ENCODE measurements at places on chromosomes 3 and 15.

- no peak for DNase-seq
These were observed 157.3 kb upstream of the UBE2E1 start for GRCh38 chr3:23648326-23648995.

- no peak for DNase-seq
These were observed 546.3 kb downstream of the ROBO2 start for GRCh38 chr3:77586216-77586615.

DNA sequence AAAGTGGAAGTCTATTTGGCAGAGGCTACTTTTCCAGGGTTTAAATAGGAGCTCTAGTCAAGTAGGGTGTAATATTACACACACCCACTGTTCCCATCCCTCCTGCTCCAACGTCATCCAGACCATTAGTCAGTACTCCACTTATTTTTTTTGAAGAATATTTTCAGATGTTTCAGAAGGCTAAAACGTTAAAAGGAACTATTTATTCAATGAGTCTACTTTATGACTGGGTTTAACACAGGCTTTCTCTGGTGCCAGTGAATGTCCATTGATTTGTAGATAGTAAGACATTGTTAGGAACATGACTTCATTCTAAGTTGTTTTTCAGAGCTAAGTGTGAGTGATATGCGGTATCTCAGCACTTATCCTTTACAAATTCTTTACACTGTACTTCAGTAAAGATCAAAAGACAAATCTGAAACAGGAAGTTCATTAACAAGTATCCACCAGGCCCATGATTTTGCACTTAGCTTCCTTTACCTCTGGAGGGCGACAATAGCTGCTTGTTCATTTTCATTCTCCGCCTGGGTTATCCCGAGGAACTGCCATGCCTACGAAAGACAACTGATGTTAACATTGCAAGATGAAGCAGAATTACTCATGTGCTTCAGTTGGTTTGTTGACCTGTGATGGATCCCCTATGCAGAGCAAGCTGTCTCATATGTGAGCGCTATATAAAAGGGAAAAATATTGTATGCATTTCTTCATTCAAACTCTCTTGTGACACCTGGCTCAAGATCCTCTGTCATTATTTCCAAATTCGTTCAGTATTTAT lies 158.7 kb downstream of the USP13 start:
- DNase-seq: no peak

DNA sequence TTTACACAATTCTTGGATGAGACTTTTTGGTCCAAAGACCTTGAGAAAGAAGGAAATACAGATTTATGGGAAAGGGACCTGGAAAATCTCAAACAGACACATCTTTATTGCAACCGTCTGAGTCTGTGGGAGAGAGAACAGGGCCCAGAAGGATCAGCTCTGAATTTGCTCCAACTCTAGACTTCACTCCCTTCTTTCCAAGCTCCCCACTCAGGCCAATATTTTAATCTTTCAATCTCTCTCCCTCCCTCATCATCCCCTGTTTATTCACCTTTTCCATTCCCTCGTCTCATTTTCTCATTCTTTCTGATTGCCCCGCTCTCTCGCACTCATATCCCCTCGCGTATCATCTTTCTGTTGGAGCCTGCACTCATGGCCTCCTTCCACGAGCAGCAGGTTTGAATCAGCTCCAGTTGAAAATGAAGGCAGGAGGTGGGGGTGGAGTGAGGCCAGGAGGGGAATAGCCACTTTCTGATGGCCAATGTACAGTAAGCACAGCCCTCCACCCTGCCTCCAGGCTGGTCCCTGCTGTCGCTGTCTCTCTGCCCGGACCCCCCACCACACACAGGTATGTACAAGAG lies 63.6 kb upstream of the BOC start:
- DNase-seq: no peak

DNA sequence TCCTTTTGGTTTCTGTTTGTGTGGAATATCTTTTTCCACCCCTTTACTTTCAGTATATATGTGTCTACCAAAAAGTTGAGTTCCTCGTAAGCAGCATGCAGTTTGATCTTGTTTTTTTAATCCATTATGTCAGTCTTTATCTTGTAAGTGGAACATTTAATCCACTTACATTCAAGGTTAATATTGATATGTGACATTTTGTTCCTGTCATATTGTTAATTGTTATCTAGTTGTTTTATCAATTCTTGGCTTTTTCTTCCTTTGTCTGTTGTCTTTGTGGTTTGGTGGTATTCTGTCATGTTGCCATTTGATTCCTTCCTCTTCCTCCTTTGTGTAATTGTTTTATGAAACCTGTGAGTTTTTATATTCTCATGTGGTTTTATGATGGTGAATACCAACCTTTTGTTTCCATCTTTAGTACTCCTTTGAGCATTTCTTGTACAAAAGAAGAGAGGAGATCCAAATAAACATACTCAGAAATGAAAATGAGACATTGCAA lies 43.4 kb upstream of the XCR1 start:
- no peak for DNase-seq

- no peak for DNase-seq
These were observed 24.3 kb upstream of the SUCLG2 start for GRCh38 chr3:67678665-67679064.

DNA sequence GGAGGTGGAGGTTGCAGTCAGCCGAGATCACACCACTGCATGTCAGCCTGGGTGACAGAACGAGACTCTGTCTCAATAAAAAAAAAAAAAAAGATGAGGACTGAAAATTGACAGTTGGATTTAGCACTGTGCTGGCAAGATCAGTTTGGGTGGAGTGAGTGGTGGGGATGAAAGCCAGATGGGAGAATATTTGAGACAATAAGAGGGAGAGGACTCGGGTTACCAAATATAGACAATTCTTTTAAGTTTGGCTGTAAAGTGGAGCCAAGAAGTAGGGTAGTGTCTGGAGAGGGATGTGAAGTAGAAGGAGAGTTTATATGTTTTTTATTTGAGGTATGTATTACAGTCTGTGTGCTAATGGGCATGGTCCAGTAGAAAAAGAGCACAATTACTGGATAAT lies 20.4 kb downstream of the TMOD3 start:
- no peak for DNase-seq

- no peak for DNase-seq
These were observed 123.0 kb downstream of the MEGF11 start for GRCh38 chr15:66130496-66131034.

DNA sequence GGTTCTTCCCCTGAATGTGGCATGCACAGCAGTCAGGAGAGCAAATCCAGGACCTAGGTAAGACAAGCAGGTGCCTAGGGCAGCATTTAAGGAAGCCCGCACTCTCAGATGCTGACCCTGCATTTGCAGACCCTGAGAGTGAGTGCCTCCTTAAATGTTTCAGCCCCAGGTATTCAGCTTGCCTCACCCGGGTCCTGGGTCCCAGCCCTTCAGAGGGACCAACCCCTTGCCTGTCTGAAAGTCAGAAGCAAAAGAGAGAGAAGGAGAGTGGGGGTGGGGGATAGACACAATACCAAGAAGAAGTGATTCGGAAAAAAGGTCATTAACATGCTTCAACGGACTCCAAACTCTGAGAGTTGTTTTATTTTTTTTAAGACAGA lies 75.0 kb downstream of the MEGF11 start:
- DNase-seq: no peak

DNA sequence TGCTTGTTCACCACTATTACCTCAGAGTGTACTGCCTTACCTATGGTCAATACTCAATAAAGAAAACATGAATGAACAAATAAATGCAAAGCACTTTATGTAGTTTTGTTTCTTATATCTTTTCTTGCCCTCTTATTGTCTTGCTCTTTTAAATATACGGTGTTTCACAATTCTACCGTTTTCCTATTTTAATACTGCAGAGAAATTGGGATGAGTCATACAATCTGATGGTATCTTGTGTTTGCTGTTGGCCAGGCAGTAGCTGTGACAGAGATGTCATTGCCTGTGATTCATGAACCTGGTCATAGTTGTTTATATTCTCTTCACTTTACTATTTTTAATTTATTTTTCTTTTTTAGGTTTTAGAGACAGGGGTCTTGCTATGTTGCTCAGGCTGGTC lies 48.3 kb downstream of the SERP1 start:
- DNase-seq: no peak

DNA sequence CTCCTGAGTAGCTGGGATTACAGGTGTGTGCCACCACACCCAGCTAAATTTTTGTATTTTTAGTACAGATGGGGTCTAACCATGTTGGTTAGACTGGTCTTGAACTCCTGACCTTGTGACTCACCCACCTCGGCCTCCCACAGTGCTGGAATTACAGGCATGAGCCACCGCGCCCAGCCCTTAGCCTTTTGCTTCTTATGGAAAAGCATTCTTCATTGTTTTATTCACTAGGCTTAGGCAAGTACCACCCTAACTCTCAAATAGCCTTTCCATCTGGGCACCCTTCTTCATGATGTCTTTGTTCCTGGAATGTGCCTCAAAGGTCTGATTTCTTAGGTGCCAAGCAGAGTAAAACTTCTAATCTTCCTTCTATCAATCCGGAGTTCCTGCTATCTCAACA lies 641.8 kb downstream of the FHIT start:
- DNase-seq: no peak

GRCh38 chr3:1195947-1196346 lies 103.1 kb downstream of the CNTN6 start:
- DNase-seq: no peak

GRCh38 chr3:168881804-168882203 lies 781.7 kb downstream of the MECOM start:
- no peak for DNase-seq

- no peak for DNase-seq
These were observed 658 bp downstream of the EOGT start for GRCh38 chr3:69012800-69013252.

GRCh38 chr15:68151277-68151676 lies 53.9 kb downstream of the CALML4 start:
- no peak for DNase-seq

DNA sequence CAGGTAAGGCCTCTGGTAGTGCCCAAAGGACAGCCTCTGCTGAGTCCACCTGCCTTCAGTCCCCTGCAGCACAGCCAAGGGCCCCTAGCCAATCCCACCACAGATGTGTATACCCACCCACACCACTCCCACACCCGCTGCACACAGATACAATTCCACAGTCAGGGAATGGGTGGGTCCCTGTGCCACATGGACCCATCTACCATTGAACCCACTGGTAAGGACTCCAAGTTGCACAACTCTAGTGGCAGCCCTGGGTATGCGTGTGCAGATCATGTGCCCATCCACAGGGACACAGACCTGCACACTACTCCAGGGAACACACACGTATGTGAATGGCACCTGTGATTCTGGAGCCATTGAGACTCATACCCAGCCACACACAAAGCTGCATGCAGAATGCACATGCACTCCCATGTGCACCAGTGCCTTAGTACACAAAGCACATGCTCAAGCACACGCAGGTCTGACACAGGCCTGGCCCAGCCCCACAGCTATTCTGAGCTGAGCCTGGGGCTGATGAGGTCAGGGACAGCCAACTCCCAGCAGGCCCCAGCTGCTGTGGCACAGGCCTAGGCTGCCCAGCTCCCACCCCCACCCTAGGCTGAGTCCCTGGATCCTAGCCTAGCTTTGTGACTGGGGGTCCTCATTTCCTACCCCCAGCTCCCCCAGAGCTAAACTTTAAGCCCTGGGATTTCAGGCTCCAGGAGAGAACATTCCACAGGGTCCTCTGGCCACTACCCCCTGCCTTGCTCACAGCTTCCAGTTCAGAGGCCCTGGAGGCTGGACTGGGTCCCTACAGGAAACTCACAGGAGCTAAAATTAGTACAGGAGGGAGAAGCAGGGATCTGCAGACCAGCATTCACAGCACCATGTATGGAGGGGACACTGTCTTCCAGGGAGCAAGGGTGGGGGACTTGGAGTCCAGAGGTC lies 2.7 kb upstream of the ALS2CL start:
- no peak for DNase-seq

GRCh38 chr15:85440451-85440850 lies 60.0 kb downstream of the AKAP13 start:
- no peak for DNase-seq

DNA sequence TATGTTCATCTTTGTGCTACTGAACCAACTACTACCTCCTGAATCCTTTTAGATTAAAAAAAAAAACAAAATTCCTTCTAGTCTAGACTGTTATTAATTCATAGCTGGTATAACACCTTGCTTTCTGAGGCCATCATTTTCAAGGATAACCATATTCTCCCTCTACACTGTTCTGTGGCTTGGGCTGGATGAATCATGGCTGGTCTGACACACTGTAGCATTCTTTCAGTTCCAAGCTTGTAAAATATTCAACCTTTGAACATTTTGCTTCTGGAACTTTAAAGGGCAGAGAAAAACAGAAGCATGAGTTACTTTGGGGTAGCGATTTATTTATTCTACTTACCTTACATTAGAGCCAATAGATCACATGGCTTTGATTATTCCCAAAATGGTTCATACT lies 7.6 kb downstream of the HSPBAP1 start:
- no peak for DNase-seq

DNA sequence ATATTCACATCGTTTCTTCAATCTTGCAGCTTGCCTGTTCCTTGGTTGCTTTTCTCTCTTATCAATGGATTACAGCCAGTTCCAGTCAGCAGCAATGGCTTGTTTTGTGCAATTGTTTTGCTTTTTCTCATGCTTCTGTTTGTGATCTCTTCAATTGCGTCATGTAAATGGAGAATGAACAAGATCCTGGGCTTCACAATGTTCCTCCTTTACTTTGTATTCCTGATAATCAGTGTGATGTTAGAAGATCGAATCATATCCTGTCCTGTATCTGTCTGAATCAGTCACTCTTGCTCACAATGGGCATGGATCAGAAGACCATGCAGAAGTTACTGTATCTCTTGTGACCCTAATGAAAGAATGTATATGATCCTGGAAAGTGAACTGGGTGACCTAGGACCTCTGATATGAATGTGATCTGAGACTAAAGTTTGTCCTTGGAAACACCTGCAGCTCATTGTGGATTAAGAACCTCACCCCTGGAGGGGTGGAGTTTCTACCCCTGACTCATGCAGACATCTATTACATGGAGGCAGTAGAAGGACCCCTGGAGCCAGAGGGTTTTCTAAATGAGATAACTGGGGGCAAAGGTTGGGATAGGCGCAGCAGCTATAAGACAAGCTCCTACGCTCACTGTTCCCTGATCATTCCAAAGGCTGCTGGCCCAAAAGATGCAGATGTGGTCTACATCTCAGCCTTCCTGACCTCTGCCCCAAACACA lies 32.2 kb downstream of the SLC24A1 start:
- no peak for DNase-seq

All from stimulated activated CD8-positive, alpha-beta memory T cell treated with anti-CD3 and anti-CD28 coated beads, Interleukin-2, amount 100 ng/mL, for 1 hour (primary cell).